ENCODE measurements at places on chromosomes 6 and 20. TPM values are rescaled to one million over a fixed set of nuclear protein-coding genes. Genes with fewer than 3 reads are reported as not detected.

The OPN5 gene
- not detected for total RNA-seq

The MCCD1 gene
- not detected for total RNA-seq

The FOXS1 gene
- total RNA-seq: not detected

DNA sequence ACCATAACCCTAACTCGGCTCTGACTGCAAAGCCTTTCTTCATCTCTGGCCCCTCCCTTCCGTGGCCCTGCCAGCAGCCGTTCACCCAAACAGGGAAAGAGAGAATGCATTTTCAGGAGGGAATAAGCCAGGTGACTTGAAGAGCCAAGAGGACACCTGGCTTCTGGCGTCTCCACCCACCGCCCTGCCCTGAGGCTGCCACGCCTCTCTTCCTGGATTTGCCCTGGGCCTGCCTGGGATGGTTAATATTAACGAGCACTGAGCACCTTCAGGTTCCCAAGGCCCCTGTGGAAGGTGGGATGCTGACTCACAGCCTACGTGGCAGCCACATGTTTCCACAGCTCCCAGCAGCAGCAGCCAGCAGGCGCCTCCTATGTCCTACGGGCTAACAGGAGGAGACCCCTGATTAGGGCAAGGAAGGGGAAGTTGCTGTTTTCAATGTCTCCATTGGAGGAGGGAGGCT lies 138.0 kb upstream of the RREB1 start:
- no peak for DNase-seq

- no peak for DNase-seq
Observed at GRCh38 chr20:12875510-12875909, 133.3 kb upstream of the SPTLC3 start.

- no peak for DNase-seq
Observed at GRCh38 chr6:120966321-120966720, 368.0 kb downstream of the TBC1D32 start.

DNA sequence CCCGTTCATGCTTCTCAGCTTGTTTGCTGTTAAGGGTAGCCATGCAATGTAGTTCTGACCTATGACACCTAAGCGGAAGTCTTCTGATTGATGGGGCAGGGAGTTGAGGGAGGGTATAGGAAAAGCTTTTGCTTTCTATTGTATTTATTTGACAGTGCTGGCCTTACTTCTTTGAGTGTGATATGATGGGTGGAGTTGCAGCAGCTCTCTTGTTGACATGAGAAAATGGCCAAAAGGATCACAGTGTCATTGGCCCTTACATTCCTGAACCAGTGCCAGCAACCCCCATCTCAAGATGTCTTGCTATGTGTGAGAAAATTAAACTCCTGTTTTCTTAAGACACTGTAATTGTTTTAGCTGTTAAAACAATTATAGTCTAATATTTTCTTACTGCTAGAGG lies 117.5 kb downstream of the SAMD5 start:
- no peak for DNase-seq

GRCh38 chr6:7165890-7166267 lies 58.1 kb downstream of the RREB1 start:
- DNase-seq: no peak

GRCh38 chr6:112349958-112350357 lies 2.8 kb downstream of the RFPL4B start:
- DNase-seq: no peak

All from CD4-positive, alpha-beta memory T cell (primary cell).